ENCODE measurements at places on chromosomes 12 and 14. TPM values are rescaled to one million over a fixed set of nuclear protein-coding genes. Genes with fewer than 3 reads are reported as not detected.
A peak's percentile ranks its signal among the peaks of the same experiment; 100 is the strongest.

DNA sequence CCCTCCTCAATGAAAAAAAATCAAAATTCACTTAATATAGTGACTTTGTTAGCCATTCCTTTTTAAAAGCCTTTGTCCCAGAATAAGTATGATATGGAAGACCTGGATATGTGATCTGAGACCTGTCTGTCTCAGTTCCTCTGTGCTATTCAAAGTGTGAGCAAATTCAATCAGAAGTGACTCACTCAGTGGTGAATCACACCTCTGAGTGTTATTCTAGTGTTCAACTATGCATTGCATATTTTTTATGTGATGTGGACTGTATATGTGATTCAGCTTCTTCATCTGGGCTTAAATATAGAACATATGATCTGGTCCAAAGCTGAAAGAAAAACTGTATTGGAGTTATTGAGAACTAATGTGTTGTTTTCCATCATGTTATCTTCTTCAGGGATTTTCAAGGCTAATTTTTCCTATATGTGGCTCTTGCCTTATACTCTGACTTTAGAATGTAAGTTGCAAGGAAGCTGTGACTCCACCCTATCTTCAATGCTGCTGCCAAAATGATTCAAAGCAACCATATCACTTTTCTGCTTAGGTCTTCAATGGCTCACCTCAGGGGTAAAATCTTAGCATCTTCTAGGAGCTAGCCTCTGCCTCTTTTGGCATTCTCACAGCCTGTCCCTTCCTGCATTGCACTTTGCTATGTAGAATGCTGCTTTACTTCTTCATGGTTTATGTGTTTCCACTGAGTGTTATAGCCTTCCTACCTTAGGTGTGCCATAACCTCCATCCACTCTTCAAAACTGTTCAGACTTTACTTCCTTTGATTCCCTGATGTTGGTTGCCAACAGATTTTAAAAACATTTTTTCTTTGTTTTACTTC is 169.8 kb downstream of the OTOGL start:
- peak; percentile 74 for DNase-seq

- no peak for DNase-seq
Observed at GRCh38 chr12:129670256-129670920, 233.4 kb downstream of the TMEM132D start.

DNA sequence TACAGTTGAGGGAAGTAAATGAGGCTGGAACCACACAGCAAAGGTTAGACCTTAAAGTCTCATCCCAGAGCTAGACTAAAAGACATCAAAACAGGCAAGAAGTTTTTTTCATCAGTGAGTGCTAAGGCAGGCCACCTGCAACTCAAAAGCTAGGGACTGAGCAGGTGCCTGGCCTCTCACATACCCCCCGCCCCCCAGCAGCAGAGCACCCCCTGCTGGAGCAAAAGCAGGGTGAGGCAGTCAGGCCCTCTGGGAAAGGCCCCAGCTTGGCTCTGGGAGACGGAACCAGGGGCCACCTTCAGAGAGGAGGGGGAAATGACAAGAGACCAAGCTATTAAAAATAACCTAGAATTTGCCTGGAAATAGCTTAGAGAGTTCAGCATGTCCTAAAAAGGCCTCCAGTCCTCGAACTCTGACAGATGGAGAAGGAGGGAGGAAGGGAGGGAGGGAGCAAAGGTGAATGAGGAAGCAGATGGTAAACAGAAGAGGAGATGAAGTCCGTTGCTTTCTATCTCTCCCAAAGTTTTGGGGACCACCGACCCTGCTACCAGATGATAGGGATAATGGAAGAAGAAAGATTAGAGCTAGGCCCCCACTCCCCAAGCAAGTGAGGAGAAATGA is 1.8 kb downstream of the ITGA7 start:
- DNase-seq, result no peak

DNA sequence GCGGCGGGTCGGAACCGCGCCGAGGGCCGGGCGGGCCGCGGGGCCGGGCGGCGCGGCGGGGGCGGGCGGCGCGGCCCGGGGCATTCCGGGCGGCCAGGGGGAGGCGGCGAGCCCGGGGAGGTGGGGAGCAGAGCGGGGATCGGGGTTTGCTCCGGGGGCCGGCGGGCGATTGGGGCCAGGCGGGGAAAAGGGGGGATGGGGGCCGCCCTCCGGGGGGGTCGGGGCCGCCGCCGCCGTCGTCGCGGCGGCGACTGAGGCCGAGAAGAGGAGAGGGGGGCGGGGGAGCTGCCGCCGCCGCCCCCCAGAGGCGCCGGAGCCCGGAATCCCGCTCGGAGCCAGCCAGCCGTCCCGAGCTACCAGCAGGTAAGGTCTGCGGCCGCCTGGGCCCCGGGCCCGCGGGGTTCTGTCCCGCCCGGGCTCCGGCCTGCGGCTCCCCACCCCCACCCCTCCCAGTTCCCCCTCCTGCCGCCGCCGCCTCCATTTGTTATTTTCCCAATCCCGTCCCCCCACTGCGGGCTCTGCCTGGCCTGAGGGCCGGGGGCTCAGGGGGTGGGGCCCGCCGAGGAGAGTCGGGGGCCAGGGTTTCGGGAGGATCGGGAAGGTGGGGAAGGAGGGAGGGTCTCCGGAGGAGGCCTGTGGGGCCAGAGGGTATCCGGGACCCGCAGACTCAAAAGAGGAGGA is 403 bp downstream of the ATN1 start:
- no peak for DNase-seq

C12orf50 gene
- not detected for total RNA-seq

VWF gene
- 1,804 TPM for total RNA-seq

KERA gene
- not detected for total RNA-seq

Measured in glomerular endothelial cell (primary cell).